ENCODE measurements at places on chromosomes 7 and 10.

DNA sequence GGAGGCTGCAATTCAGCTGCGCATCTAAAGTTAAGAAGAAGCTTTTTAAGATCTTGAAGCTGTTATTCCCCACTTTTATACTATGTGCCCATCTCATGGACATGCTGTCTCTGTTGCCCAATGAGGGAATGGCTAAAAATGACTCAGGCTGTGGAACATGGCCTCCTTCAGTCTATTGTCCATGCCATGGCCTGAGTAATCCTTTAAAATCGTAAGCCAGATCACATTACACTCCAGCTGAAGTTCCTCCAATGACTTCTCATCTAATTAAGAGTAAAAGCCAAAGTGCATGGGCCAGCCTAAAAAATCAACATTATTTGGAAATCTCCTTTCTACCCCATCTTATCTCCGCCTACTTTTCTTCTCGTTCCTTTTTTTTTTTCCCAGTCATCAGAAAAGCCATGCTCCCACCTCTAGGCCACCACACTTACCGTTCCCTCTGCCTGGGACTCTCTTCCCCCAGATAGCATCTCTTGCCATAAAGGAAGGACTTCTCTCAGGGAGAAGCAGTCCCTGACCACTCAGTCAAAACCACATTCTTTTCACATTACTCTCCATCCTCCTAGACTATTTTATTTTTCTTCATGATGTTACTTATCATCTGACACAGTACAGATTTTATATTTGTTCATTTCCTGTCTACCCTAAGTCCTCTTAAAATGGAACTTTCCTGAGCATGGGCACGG, 337.4 kb downstream of the PRPF18 start:
- no peak for DNase-seq

GRCh38 chr10:101157756-101158458, 26.8 kb downstream of the TLX1 start:
- no peak for DNase-seq

- DNase-seq = no peak
Observed at GRCh38 chr7:88200261-88200660, 19.6 kb downstream of the SRI start.

DNA sequence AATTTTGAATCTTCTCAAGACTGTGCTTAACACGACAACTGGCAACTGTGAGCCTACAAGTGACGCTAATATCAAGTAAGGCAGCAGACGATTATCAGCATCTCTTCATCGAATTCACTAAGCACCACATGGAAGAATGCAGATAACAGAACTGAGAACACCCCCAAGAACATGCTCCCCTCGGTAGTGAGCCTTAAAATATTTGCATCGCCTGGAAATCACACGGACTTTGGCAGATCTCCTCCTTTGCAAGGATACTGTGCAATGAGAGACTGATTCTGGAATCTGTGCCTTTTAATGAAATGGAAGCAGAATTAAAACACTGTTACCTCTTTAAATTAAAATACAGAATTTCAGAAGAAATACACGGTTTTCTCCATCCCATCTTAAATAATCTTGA, 38.2 kb upstream of the NEBL start:
- no peak for DNase-seq

DNA sequence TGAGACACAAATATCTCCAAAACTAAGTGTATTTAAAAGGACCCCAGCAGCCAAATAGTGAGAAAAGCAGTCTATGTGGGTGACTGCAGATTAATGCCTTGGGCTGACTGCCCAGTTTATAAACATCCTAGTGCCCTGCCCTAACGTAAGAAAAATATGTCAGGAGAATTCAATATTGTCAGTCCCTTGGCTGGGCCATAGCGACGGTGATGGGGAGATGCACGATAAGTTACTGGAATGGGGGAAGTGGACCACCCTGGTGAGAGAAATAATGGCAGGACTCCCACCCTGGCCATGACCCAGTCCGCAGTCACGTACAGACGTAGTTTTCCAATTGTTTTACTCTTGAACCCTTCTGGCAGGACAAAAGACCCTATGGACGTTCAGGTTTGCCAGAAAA, 48.0 kb downstream of the JCAD start:
- no peak for DNase-seq

DNA sequence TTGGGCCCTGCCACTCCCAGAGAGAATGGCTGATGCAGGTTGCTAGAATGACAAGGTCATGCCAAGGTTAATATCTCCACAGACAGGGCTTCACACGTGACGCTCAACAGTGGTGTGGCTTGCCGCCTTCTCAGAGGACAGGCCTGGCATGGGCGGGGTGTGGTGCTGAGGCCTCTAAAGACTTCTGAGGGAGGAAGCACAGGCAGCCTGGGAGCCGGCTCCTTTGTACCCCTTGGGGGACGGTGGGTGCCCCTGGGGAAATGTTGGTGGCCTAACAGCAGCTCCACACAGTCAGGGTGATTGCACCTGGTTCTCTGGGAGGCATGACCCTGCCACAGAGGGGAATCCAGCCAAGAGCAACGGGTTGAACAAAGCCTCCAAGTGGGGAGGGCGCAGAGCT, 115.1 kb downstream of the PKD1L1 start:
- no peak for DNase-seq

GRCh38 chr10:24118246-24118645, 90.7 kb upstream of the KIAA1217 start:
- no peak for DNase-seq

DNA sequence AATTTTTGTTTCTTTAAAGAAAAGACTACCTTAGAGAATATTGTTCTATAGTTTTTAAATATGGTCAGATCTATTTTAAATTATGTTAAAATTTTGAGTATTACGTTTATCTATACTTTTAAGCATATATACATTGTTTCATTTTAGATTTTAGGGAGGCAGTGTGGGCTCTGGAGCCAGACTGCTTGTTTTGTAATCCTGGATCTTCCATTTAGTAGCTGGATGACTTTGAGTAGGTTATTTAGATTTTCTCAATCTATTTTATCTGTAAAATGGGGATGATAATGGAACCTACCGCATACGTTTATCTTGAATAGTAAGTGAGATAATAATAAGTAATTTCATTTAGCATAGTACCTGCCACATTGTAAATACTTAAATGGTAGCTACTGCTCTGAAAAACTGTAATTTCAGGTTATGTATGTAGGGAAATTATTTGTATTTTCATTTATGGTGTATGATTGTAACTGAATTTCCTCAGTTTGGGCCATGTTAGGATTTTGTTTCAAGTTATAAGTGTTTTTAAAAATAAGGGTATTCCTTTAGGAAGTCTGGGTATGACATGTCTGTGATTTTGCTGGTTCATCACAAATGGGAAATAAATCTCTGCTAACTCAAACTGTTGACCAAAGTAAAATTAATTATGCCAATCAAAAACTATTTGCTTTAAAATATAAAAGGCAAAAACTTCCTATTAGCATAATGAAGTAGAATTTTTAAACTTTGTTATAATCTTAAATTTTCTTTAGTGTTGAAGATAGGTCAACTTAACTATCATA, 6.5 kb downstream of the PTEN start:
- no peak for DNase-seq

GRCh38 chr7:22629056-22629455, 97.9 kb upstream of the IL6 start:
- no peak for DNase-seq
